ENCODE measurements at places on chromosomes 6 and 20. TPM values are rescaled to one million over a fixed set of nuclear protein-coding genes. Genes with fewer than 3 reads are reported as not detected.
A peak's percentile ranks its signal among the peaks of the same experiment; 100 is the strongest.

GRCh38 chr6:71220466-71220865 lies 68.1 kb upstream of the OGFRL1 start:
- no peak for DNase-seq

GRCh38 chr6:157075549-157076450 lies 247.5 kb downstream of the TMEM242 start:
- no peak for DNase-seq

The LHFPL5 gene
- total RNA-seq = not detected

GRCh38 chr20:23396950-23397627 lies 24.2 kb downstream of the NAPB start:
- no peak for DNase-seq

DNA sequence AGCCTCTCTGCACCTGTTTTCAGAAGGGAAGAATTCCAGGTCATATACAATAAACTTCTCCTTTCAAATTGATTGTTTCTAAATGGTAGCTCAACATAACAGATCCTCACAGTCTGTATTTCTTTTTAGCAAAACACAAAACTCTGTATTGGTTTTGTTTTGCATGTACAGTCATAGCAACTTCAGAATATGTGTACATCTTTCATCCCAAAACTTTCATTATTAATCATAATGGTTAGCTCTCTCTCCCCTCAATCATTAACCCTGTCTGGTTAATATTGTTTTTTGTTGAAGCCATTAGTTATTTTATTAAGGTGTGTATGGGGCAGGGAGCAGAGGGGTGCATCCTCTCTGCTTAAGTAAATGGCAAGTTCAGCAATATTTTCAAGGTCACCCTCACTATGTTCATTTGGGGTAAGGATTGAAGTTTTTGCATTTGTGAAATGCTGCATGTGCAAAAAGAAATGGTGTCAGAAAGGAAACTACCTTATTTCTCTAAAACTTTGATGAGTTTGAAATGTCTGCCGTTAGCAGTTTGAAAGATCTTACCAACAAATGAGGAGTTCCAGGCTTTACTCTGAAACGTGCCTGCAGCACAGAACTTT lies 136.8 kb upstream of the BTBD3 start:
- DNase-seq = no peak

GRCh38 chr6:163243083-163243482 lies 171.4 kb upstream of the QKI start:
- no peak for DNase-seq

The SLC22A2 gene
- total RNA-seq = not detected

DNA sequence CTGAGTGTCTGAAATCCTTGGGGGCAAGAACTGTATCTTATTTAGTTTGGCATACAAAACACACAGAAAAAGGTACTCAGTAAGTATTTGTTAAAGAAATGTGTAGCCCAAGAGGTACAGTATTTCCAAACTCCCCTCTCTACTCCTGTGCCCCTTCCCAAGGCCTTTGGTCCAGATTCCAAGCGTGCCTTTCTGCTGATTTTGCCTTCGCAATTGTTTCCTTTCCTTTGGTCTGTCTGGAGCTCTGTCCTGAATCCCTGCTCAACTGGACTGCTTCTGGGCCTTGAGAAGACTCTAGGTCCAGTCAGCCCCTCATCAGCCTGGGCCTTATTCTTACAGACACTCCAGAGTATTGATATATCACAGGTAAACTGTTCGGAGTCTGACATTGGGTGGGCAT lies 122.2 kb upstream of the SYNCRIP start:
- no peak for DNase-seq

DNA sequence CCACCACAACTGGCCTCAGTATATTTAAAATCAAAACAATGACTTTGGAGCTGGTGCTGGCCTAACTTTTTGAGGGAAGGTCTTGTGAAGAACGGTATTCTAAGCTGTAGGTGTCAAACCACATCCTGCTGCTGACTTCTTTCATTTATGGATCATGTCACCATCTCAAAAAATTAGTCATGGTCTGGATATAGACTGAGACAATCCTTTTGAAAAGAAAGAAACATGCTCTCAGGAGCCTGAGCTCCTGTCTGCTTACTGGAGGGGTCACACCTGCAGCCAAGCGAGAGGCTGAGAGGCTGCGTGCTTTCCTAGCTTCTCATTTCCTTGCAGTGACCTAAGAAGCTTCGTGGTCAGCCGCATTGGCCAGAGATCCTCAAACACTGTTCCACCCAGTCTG lies 55.2 kb downstream of the TIAM2 start:
- DNase-seq = no peak

The PFDN4 gene
- 29.7 TPM for total RNA-seq

GRCh38 chr20:20426655-20426907 lies 58.7 kb downstream of the INSM1 start:
- no peak for DNase-seq

- no peak for DNase-seq
These were observed 260.6 kb downstream of the GMPR start for GRCh38 chr6:16498957-16499356.

The WFDC10B gene
- not detected for total RNA-seq

- peak; percentile 85 for DNase-seq
These were observed 249.8 kb upstream of the ID4 start for GRCh38 chr6:19587238-19587942.

DNA sequence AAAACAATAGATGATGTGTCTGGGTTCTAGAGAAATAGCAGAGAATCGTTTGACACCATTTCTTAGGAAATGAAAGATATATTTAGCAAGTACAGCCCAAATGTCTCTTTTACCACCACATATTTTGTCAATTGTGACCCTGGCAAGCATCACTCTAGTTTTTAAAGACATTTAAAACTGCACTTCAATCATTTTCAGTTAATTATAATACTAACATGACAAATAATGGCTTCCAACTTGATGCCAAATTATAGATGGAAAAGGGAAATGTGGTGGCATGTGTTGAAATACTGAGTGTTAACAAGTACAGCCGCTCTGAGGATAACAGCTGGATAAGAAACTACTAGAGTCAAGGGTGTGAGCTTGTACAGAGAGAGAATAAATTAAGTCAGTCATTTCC lies 648.9 kb downstream of the FRK start:
- no peak for DNase-seq

DNA sequence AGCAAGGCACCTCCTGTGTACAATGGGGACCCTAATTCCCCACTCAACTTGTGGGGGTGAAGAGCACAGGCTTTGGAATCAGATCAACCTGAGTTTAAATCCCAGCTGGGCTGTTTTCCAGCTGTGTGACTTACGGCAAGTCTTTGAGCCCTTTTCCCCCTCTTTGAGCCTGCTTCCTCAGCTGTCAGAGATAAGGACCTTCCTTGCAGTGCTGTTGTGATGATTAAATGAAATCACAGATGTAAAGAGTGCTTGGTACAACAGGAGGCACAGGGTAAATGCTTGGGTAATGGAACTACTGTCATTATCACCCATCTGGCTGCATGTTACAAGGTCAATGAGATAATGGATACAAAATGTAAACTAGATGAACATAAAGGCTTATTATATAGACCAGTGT lies 3.2 kb downstream of the SNX21 start:
- DNase-seq = no peak

The CLVS2 gene
- total RNA-seq = not detected

- DNase-seq = no peak
These were observed 25.6 kb downstream of the GFOD1 start for GRCh38 chr6:13461805-13462204.

The SMIM29 gene
- 21.5 TPM for total RNA-seq

The ARFGEF3 gene
- total RNA-seq = not detected

Data from OCI-LY7 (cell line).